H4 (cell line): ENCODE measurements at places on chromosomes 2 and 18. TPM values are rescaled to one million over a fixed set of nuclear protein-coding genes. Genes with fewer than 3 reads are reported as not detected.

The ZSWIM2 gene
- total RNA-seq: not detected in 2 replicates

The CCBE1 gene
- total RNA-seq: not detected in 2 replicates

The BIRC6 gene
- 16.4 and 29.7 TPM in 2 replicates for total RNA-seq

The CTAGE1 gene
- total RNA-seq: not detected in 2 replicates

The RUFY4 gene
- total RNA-seq: not detected in 2 replicates

The FKBP7 gene
- total RNA-seq: 43.4 and 44.2 TPM in 2 replicates

The SPR gene
- total RNA-seq: 47.6 and 52.5 TPM in 2 replicates

The LTBP1 gene
- total RNA-seq: 3.1 and 4.8 TPM in 2 replicates

The RESP18 gene
- total RNA-seq: not detected in 2 replicates

The ERICH2 gene
- 0.68 and 1.1 TPM in 2 replicates for total RNA-seq

The CAVIN2 gene
- 1.4 and 1.9 TPM in 2 replicates for total RNA-seq
